IPS DF 6.9 (cell line): ENCODE measurements at places on chromosomes 7 and 10.

GRCh38 chr7:157044943-157045660 is 34.6 kb upstream of the MNX1 start:
- DNase-seq, result no peak
- no peaks in the 10 kb centered on the region for H3K4me1 ChIP-seq
- no peak overlapping the region for H3K4me3 ChIP-seq

- no peak overlapping the region for H3K27ac ChIP-seq
- no peaks in the 10 kb centered on the region for H3K27me3 ChIP-seq
- H3K36me3 ChIP-seq, result no peaks in the 10 kb centered on the region
- no peaks in the 10 kb centered on the region for H3K4me1 ChIP-seq
- DNase-seq, result no peak
Observed at GRCh38 chr10:64760371-64760770, 1239.2 kb downstream of the REEP3 start.

DNA sequence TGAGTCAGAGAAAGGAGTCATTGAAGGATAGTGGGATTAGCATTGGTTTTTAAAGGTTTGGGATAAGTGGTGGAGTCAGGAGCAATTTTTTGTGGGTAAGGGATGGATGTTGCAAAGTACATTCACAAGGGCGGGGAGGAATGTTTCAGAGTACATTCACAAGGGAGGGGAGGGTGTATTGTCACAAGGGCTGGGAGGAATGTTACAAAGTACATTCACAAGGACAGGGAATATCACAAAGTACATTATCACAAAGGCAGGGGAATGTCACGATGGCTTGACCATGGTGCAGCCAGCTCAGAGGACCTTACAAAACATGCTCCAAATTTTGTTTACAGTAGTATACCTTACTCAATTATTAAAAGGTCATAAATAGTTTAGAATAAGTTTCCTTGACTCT is 30.3 kb downstream of the C1GALT1 start:
- no peak overlapping the region for H3K4me3 ChIP-seq
- H3K36me3 ChIP-seq, result peaks cover 4% of the 10 kb centered on the region; the same call in 1 of the 2 replicates
- no peak for DNase-seq
- H3K27me3 ChIP-seq, result no peaks in the 10 kb centered on the region
- H3K4me1 ChIP-seq, result peaks cover 4% of the 10 kb centered on the region; the same call in 1 of the 2 replicates
- H3K27ac ChIP-seq, result no peak overlapping the region

DNA sequence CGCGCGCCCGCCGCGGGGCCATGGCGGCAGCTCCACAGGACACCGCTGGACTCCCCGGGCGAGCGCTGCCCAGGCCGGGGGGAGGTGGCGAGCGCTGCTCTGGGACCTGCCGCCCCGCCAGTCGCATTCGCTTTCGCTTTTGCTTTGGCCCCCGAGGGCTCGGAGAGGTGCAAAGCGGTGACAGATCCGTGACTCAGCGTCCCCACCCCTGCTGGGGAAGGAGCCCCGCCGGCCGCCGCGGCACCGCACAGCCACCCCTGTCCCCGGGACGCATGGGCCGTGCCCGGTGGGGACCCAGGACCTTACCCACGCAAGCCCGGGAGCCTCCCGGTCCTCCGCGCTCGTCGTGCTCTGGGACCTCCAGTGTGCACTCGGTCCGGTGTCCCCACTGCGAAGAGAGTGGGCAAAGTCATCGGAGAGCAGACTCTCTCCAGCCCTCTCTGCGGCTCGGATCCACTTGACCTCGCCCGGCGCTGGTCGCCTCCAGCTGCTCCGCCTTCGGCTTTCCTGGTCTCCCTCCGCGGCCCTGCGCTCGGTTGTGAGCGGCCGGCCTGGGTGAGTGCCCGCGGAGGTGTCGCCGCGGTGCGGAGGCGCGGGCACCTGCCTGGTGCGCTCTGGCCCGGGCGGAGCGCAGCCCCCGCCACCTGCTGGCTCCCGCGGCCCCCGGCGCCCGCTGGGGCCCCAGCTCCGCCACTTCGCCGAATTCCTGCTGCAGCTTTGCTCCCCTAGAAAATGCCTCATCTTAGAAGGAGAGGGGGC is at the start of gene IL15RA:
Gene IL15RA (minus strand): TSS at position 73 of the 759 bp plus-strand sequence. CDS start 51 bp downstream, at position 22.
- no peaks in the 10 kb centered on the region for H3K4me1 ChIP-seq
- H3K27ac ChIP-seq, result no peak within 1 kb of the TSS
- peaks cover 15% of the 10 kb centered on the region; the same call in 1 of the 2 replicates for H3K27me3 ChIP-seq
- H3K4me3 ChIP-seq, result peak within 1 kb of the TSS; percentile 64

DNA sequence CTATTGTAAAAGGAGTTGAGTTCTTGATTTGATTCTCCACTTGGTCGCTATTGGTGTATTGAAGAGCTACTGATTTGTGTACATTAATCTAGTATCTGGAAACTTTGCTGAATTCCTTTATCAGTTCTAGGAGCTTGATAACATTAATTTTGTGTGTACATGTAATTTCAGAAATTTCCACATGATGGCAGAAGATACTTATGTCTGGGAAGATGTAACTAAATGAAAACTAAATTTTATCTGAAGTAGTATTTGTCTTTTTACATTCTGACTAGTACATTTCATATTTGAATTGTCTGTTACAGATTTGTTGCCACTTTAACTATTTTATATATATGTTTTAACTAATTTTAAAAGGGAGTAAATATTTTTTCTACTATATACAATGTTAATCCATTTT is 27.6 kb downstream of the SDHAF3 start:
- H3K4me3 ChIP-seq, result no peak overlapping the region
- H3K27me3 ChIP-seq, result no peaks in the 10 kb centered on the region
- no peaks in the 10 kb centered on the region for H3K36me3 ChIP-seq

DNA sequence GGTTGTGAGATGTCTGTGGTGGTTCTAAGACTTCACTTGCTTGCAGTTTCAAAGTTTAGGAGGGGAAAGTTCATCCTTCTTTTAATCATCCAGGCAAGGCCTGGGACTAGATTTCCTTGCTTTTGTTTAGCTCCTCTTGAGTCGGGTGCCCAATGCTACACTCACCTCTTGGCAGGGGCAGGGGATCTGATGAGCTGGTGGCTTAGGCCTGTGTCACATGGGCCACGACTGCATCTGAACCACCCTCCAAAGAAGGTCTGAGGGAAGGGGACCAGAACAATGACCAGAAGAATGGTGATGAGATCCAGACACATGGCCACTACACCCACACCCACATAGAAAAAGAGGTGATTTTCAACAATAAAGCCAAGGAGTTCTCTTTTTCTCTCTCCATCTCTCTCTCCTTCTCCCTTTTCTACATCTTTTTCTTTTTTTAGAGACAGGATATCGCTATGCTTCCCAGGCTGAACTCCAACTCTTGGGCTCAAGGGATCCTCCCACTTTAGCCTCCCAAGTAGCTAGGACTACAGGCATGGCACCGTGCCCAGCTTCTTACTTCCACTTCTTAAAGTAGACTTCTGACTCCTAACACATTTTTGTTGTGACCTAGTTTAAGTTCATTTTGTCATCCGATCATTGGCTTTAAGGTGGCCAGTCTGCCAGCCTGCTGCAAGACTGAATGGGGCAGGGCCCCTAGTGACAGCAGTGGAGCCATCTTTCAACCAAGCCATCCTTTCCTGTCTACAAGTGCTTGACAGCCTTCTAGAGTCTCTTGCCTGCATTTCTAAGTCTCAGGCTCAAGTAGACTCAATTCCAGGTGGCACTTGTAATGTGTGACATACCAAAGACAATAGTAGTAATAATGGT is 350.9 kb downstream of the RNLS start:
- H3K36me3 ChIP-seq, result no peaks in the 10 kb centered on the region
- DNase-seq, result no peak
- no peak overlapping the region for H3K4me3 ChIP-seq
- no peaks in the 10 kb centered on the region for H3K4me1 ChIP-seq
- no peaks in the 10 kb centered on the region for H3K27me3 ChIP-seq

DNA sequence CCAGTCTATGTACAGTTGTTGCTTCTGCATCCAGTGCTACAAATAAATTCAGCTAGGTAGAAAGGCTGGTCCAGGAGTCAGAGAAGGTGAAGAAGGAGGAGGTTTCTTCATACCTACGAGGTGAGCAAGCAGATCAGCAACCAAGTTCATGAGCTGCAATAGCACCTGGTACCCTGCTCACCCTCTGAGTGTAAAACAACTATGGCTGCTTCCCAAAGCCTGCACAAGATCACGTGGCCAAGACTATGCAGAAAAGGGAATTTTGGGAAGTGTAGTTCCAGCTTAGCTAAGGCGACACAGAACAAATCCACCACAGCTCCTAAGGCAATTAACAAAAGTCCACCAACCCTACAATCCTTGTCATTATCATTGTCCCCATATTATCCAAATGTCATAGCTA is 95.9 kb upstream of the AUTS2 start:
- no peaks in the 10 kb centered on the region for H3K4me1 ChIP-seq
- no peaks in the 10 kb centered on the region for H3K36me3 ChIP-seq
- H3K27me3 ChIP-seq, result no peaks in the 10 kb centered on the region
- no peak for DNase-seq
- H3K4me3 ChIP-seq, result no peak overlapping the region

GRCh38 chr10:129330211-129330610 is 136.8 kb upstream of the MGMT start:
- no peaks in the 10 kb centered on the region; the same call in 1 of the 2 replicates for H3K4me1 ChIP-seq
- DNase-seq, result no peak
- no peaks in the 10 kb centered on the region for H3K27me3 ChIP-seq
- H3K27ac ChIP-seq, result no peak overlapping the region

- no peaks in the 10 kb centered on the region for H3K27me3 ChIP-seq
- no peak for DNase-seq
- H3K27ac ChIP-seq, result no peak overlapping the region
- no peaks in the 10 kb centered on the region for H3K4me1 ChIP-seq
- no peak overlapping the region for H3K4me3 ChIP-seq
Observed at GRCh38 chr10:108631332-108631731, 1292.0 kb downstream of the XPNPEP1 start.

GRCh38 chr7:111274857-111275256 is 183.9 kb downstream of the LRRN3 start:
- no peak for DNase-seq
- H3K27ac ChIP-seq, result no peak overlapping the region
- H3K27me3 ChIP-seq, result no peaks in the 10 kb centered on the region

DNA sequence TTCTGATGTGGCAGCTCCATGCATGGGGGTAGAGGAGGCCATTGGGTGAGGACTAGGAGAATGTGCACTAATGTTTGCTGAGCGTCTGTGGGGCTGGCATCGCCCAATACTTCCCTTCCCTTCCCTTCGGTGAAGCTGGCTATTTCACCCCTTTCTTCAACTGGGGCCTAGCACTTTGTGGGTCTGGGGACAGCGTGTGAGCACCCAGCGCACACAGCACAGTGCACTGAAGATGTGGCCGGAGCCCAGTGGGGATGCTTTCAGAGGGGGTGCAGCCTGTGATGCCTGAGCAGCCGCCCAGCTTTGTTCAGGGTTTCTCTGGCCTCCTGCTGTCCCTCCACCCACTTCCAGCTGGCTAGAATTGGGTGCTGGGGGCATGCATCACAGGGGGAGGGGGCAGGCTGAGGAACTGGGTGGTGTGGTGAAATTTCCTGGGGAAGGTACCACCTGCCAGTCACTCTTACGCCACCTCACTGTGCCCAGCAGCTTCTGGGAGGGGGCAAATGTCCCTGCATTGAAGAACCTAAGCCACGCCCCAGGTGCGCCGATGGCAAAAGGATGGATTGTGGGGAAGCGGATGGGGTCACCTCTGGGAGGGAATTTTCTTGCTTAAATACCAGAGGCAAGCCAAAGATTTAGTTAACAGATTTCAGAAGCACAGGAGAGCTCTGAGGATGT is 45.5 kb downstream of the CLEC2L start:
- H3K36me3 ChIP-seq, result no peaks in the 10 kb centered on the region
- no peaks in the 10 kb centered on the region for H3K27me3 ChIP-seq
- no peak for DNase-seq
- no peak overlapping the region for H3K4me3 ChIP-seq
- no peak overlapping the region for H3K27ac ChIP-seq

- H3K36me3 ChIP-seq, result no peaks in the 10 kb centered on the region
- no peak for DNase-seq
- no peaks in the 10 kb centered on the region for H3K27me3 ChIP-seq
- H3K27ac ChIP-seq, result no peak overlapping the region
Observed at GRCh38 chr10:37713132-37713501, 144.3 kb downstream of the ZNF248 start.

GRCh38 chr7:142000244-142000643 is 4.6 kb downstream of the MGAM start:
- no peak overlapping the region for H3K27ac ChIP-seq
- H3K27me3 ChIP-seq, result no peaks in the 10 kb centered on the region
- no peaks in the 10 kb centered on the region for H3K4me1 ChIP-seq
- no peak for DNase-seq
- H3K4me3 ChIP-seq, result no peak overlapping the region

- no peaks in the 10 kb centered on the region for H3K4me1 ChIP-seq
- H3K27ac ChIP-seq, result no peak overlapping the region
- H3K36me3 ChIP-seq, result no peaks in the 10 kb centered on the region
- H3K4me3 ChIP-seq, result no peak overlapping the region
- no peaks in the 10 kb centered on the region for H3K27me3 ChIP-seq
Observed at GRCh38 chr10:66519616-66520015, 406.2 kb upstream of the LRRTM3 start.

DNA sequence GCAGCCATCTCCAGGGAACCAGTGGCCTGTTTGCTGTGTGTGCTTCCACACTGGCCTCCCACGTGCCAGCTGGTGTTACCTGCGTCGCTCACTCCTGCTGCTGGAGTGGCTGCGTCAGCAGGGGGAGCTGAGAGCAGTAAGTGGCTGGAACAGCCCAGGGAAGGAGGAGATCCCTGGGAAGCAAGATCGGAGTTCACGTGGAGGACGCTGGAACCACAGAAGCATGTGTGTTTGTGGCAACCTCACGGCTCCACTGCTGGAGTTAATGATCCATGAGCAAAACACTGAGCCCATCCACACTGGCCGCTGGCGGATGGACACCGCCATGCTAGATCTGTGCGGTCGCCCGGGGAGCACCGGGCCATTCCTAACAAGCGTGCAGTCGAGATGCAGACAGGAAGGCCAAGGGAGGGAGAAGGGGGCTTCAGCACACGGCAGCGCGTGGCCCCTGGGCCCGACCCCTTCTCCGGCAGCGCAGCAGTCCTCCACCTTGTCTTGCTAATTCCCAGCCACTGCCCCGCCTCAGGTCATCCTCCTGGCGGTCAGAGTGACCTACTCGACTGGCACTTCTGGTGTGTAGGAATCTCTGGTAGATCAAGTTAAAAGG is 68.5 kb upstream of the EEPD1 start:
- H3K4me3 ChIP-seq, result no peak overlapping the region
- no peak overlapping the region for H3K27ac ChIP-seq
